Activated CD8-positive, alpha-beta memory T cell treated with anti-CD3 and anti-CD28 coated beads, Interleukin-2, amount 10 ng/mL, durations not matched to agents 7 days and 5 days (primary cell): ENCODE measurements at places on chromosomes 5 and 9.

DNA sequence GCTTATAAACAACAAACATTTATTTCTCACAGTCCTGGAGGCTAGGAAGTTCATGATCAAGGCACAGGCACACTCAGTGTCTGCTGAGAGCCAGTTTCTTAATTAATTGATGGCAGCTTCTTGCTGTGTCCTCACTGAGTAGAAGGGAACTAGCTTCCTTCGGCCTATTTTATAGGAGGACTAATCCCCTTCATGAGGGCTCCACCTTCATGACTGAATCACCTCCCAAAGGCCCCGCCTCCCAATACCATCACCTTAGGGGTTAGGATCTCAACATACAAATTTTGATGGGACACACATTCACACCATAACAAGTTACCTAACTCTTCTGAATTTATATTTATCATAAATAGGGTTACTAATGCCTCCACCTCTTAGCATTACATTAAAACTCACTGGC lies 129.8 kb downstream of the GNAQ start:
- peaks cover 22% of the 10 kb centered on the region for H3K4me1 ChIP-seq
- H3K36me3 ChIP-seq, result peaks cover 6% of the 10 kb centered on the region
- H3K27ac ChIP-seq, result no peak overlapping the region
- no peak for DNase-seq
- no peak overlapping the region for H3K4me3 ChIP-seq

GRCh38 chr9:133821601-133822429 lies 83.7 kb upstream of the SARDH start:
- no peak overlapping the region for H3K27ac ChIP-seq
- H3K27me3 ChIP-seq, result no peaks in the 10 kb centered on the region
- DNase-seq, result no peak

GRCh38 chr9:127388037-127388855 lies 8.7 kb upstream of the SLC2A8 start:
- H3K27me3 ChIP-seq, result peaks cover 48% of the 10 kb centered on the region
- H3K27ac ChIP-seq, result peak overlapping the region; percentile 83
- H3K36me3 ChIP-seq, result no peaks in the 10 kb centered on the region

DNA sequence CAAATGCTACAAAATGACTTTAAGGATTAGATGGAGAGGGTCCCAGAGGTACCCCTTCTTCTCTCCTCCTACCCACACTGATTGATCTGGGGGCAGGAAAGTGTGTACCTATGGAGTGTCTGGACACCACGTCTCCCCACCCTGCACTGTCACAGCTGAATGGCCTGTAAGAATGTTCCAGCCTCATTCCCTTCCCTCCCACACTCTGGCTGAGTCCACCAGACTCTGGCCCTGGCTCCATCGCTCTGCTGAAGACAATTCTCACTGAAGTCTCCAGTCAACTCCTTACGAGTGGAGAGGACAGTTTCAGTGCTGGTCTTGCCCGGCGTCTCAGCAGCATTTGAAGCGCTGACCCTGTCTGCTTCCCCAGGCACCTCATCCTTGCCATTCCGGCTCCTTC lies 105.8 kb downstream of the TTLL11 start:
- no peaks in the 10 kb centered on the region for H3K4me1 ChIP-seq
- no peaks in the 10 kb centered on the region for H3K27me3 ChIP-seq
- H3K27ac ChIP-seq, result no peak overlapping the region
- DNase-seq, result no peak
- no peaks in the 10 kb centered on the region for H3K36me3 ChIP-seq

DNA sequence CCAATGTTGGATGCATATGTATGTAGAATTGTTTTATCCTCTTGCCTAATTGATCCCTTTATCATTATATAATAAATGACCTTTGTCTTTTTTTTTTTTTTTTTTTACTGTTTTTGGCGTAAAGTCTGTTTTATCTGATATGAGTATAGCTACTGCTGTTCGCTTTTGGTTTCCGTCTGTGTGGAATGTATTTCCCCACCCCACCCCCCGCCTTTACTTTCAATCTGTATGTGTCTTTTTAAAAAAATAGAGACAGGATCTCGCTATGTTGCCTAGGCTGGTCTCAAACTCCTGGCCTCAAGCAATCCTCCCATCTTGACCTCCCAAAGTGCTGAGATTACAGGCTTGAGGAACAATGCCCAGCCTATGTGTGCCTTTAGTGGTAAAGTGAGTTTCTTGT lies 11.3 kb downstream of the AHRR start:
- H3K36me3 ChIP-seq, result peaks cover 37% of the 10 kb centered on the region
- H3K27ac ChIP-seq, result peak overlapping the region; percentile 86
- peak overlapping the region; percentile 69 for H3K4me3 ChIP-seq
- H3K27me3 ChIP-seq, result no peaks in the 10 kb centered on the region
- peak; percentile 84 for DNase-seq

GRCh38 chr5:176877793-176878331 lies 21.3 kb downstream of the HK3 start:
- H3K27me3 ChIP-seq, result peaks cover 21% of the 10 kb centered on the region
- H3K4me1 ChIP-seq, result peaks cover 4% of the 10 kb centered on the region
- no peaks in the 10 kb centered on the region for H3K36me3 ChIP-seq
- no peak overlapping the region for H3K27ac ChIP-seq
- no peak overlapping the region for H3K4me3 ChIP-seq

DNA sequence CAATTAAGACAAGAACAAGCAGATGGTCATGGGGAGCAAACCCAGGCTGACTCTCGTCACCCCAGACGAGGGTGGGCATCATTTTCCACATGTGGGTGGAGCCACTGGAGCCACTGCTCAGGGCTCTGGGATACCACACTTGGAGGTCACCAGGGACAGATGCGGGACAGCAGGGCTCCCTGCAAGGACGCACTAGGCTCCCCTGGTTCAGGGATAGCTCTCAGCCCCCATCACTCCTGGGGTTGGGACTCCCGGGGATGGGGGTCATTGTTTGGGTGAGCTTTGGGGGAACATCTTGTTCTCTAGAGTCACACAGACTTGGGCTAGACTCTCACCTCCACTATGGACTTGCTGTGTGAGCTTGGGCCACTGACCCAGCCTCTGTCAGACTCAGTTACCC lies 57.8 kb downstream of the GTF3C4 start:
- H3K27ac ChIP-seq, result no peak overlapping the region
- peaks cover 33% of the 10 kb centered on the region for H3K27me3 ChIP-seq
- H3K4me3 ChIP-seq, result no peak overlapping the region

GRCh38 chr5:103436656-103437055 lies 125.9 kb downstream of the NUDT12 start:
- no peaks in the 10 kb centered on the region for H3K4me1 ChIP-seq
- no peak overlapping the region for H3K4me3 ChIP-seq
- H3K36me3 ChIP-seq, result no peaks in the 10 kb centered on the region
- peaks cover 7% of the 10 kb centered on the region for H3K27me3 ChIP-seq
- DNase-seq, result no peak
- H3K27ac ChIP-seq, result no peak overlapping the region

DNA sequence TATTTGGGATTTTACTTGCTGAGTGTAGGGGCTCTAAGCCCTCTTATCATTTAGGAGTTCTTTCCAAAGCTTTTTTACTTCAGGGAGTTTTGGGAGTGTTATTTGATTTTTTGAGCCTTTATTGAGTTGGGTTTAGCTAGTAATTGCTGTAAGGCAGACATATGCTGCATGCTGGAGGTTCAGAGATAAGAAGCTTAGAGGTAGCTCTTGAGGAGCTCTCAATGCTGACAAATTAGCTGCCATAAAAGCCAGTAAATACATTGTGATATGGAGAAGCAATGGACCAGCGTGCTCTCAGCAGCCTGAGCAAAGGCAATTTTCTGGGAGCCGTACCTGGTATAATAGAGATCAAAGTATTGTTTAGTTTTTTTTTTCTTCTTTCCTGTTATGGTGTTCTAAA lies 11.6 kb downstream of the ARHGEF28 start:
- DNase-seq, result no peak
- H3K4me1 ChIP-seq, result no peaks in the 10 kb centered on the region
- H3K27ac ChIP-seq, result no peak overlapping the region
- no peak overlapping the region for H3K4me3 ChIP-seq

DNA sequence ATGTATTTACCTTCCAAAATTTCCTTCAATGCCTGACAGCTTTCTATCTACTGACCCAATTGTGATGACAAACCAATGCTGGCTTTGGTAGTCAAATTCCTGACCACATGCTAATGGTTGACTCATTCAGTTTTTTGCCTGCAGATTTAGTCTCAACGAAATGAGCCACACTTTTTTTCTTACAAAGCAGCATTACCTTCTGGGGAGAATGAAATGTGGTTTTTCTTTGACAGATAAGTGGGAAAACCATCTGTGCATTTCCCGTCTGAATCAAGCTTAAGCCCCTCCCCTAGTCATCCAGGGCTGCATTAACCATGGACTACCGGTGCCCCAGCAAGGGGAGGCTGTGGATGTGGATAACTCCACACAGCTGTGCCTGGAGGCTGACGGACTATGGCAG lies 99.6 kb upstream of the TAF11L2 start:
- no peak overlapping the region for H3K4me3 ChIP-seq
- no peak for DNase-seq
- H3K27ac ChIP-seq, result no peak overlapping the region

- H3K36me3 ChIP-seq, result no peaks in the 10 kb centered on the region
- H3K4me3 ChIP-seq, result no peak overlapping the region
- H3K27me3 ChIP-seq, result peaks cover 12% of the 10 kb centered on the region
- H3K4me1 ChIP-seq, result no peaks in the 10 kb centered on the region
- no peak overlapping the region for H3K27ac ChIP-seq
Measured at GRCh38 chr5:65066387-65067146, 297.8 kb downstream of the CWC27 start.

DNA sequence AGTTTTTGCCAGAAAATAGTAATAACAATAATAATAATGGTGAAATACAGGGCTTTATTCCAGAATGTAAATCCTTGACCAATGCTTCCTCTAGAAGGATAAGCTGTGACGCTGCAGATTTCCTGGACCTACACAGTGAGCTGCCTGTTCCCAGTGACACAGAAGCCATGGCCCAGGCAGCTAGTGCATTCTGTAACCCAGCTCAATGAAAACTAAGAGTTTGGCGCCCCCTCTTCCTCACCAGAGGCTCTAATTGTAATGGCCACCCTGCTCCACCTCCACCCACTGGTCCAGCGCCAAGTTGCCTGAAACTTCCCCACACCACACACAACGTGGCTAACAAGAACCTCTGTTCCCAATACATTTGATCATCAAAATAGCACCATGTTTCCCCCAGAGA lies 248.1 kb downstream of the CETN3 start:
- H3K27ac ChIP-seq, result no peak overlapping the region
- no peaks in the 10 kb centered on the region for H3K27me3 ChIP-seq
- H3K4me3 ChIP-seq, result no peak overlapping the region

DNA sequence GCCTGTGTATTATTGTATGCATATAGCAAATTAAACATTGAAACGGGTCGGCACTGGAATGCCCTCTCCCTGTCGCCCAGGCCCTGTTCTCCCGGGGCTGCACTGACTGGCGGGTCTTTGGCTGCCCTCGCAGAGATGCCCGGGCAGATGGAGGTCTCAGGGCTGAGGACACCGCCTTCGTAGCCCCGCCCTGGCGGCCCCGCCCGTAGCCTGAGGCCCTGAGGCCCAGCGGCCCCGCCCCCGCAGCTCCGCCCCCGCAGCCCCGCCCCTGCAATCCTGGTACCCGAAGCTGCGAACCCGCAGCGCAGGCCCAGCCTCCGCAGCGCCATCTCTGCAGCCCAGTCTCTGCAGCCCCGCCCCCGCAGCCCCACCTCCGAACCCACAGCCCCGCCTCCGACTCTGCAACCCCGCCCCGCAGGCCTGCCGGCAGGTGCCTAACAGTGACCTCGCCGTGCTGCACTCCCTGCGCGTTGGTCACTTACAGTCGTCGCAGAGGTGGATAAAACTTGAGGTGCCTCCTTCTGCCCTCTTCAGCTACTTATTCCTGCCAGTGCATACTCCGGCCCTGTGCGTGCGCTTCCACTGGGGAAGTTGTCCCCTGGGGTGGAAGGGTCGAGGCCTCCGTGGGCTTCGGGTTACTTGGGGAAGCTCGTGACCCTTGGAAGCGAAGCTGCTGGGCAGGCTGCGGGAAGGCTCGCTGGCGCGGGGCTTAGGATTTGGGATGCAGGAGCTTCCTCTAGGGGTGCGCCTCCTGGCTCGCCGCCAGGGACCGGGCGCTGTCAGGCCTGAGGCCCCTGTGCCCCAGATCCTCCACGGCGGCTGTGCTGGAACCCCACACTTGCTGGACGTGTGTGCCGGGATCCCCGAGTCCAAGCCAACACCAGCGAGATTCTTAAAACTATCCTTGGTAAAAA lies 72.3 kb downstream of the ICE1 start:
- H3K4me1 ChIP-seq, result peaks cover 24% of the 10 kb centered on the region
- H3K27ac ChIP-seq, result no peak overlapping the region
- H3K36me3 ChIP-seq, result no peaks in the 10 kb centered on the region
- peak; percentile 90 for DNase-seq

- H3K4me1 ChIP-seq, result peaks cover 6% of the 10 kb centered on the region
- no peak overlapping the region for H3K27ac ChIP-seq
- no peaks in the 10 kb centered on the region for H3K36me3 ChIP-seq
- DNase-seq, result no peak
- peaks cover 62% of the 10 kb centered on the region for H3K27me3 ChIP-seq
Measured at GRCh38 chr5:7846327-7846726, 4.6 kb downstream of the CFAP90 start.

DNA sequence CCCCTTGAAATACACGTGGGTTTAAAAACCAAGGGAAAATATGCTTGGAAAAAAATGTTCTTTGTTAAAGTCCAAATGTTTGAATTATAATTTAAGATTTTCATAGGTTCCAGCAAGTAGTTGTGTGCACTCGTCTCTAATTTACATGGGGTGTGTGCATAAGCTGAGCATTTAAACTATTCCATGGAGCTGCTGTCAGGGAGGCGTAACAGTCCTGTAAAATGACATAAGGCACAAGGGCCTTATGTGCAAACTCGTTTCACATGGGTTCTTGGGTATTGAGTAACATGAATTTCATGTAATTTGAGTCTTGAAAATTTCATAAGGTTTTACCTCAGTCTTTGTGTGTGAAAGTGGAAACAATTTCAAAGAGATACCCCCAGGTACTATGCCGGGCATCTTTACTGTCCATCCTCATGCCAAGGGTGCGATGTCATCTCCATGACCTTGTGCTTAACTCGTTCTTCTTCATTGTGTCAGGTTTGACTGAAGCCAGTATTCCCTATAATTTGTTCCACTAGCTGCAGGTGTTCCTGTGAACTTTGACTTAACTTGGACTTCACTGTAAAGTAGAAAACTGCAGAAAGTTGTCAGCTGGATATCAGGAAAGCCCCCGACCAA lies 359.3 kb downstream of the SH3GL2 start:
- H3K4me3 ChIP-seq, result no peak overlapping the region
- H3K27ac ChIP-seq, result no peak overlapping the region
- H3K27me3 ChIP-seq, result no peaks in the 10 kb centered on the region
- H3K4me1 ChIP-seq, result no peaks in the 10 kb centered on the region
- H3K36me3 ChIP-seq, result no peaks in the 10 kb centered on the region

- no peak for DNase-seq
- no peak overlapping the region for H3K27ac ChIP-seq
- H3K4me3 ChIP-seq, result no peak overlapping the region
- H3K36me3 ChIP-seq, result no peaks in the 10 kb centered on the region
- H3K27me3 ChIP-seq, result no peaks in the 10 kb centered on the region
Measured at GRCh38 chr9:18824095-18824666, 208.8 kb downstream of the SAXO1 start.
